ENCODE measurements at places on chromosomes 12 and 14.
A peak's percentile ranks its signal among the peaks of the same experiment; 100 is the strongest.

GRCh38 chr12:48943221-48943620, 14.1 kb downstream of the ARF3 start:
- DNase-seq, result no peak

- DNase-seq, result no peak
These were observed 476.6 kb downstream of the RMST start for GRCh38 chr12:97939156-97939555.

GRCh38 chr14:52111583-52111982, 42.7 kb upstream of the NID2 start:
- DNase-seq, result peak; percentile 69

DNA sequence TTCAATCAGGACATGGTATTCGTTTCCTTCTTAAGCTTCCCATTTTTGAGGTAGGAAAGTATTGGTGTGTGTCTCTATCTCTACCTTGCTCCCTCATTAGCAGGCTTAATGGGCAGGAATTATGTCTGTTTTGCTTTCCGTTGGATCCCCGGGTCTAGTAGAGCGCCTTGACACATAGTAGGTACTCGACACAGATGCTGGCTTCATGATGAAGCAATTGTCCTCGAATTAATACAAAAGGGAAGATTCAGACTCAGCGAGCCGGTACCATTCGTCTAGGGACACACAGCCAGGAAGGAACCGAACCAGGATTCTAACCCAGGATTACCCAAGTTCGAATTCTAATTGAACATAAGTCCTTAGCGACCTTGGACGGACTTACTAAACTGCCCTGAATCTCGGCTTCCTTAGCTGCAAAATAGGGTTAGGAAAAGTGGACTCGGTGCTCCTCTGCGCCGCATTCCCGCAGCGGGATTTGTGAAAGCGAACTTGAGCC, 496 bp upstream of the ISCU start:
- no peak for DNase-seq

- no peak for DNase-seq
These were observed 301.3 kb downstream of the AEBP2 start for GRCh38 chr12:19740472-19741131.

GRCh38 chr12:34392741-34393085, 370.4 kb downstream of the ALG10 start:
- no peak for DNase-seq

DNA sequence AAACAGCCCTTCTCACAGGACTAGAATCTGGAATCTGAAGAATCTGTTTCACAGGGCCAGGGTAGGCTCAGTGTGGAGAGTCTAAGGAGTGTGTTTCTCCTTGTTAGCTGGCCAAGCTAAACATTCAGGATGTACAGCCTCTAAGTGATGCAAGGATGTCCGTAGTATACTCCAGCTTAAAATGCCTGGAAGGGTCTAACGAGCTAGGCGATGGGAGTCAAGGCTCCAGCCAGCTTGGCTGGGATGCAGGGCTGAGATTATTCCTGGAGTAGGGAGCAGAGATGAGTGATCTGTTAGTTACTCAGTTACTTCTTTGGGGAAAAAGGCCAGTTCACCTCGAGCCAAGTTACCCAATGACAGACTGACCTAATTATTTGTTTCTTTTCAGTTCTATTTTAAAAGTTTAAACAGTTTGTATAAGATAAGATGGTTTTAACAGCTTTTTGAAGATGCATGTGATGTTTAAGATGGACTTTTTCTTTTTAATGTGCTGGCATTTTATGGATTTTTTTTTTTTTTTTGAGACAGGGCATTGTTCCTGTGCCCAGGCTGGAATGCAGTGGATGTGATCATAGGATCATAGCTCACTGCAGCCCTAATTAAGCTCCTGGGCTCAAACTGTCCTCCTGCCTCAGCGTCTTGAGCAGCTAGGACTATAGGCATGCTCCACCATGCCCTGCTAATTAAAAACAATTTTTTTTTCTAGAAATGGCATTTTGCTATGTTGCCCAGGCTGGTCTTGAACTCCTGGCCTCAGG, 41.1 kb downstream of the SYNE2 start:
- DNase-seq, result peak; percentile 95

GRCh38 chr12:62726471-62726980, 208.4 kb downstream of the PPM1H start:
- no peak for DNase-seq

DNA sequence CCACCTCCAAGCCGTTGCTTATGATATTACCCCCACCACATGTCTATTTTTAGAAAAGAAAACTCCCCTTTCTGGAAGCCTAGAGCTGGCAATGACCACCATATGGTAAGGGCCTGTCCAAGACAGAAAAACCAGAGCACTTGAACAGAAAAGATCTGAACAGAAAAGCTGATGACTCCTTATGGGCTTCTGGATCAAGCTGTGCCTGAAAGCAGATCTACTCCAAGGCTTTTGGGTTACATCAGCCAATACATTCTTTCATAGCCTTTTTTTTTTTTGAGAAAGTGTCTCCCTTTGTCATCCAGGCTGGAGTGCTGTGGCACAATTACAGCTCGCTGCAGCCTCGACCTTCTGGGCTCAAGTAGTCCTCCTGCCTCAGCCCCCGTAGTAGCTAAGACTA, 16.8 kb upstream of the OAS2 start:
- DNase-seq, result no peak

- peak; percentile 9 for DNase-seq
These were observed 573.0 kb downstream of the FOXG1 start for GRCh38 chr14:29339494-29340172.

- DNase-seq, result no peak
These were observed 24.9 kb upstream of the FZD10 start for GRCh38 chr12:130137040-130138018.

All from EH (cell line).